ENCODE measurements at places on chromosomes 4 and X.

- no peak for DNase-seq
These were observed 2159.4 kb upstream of the AGA start for GRCh38 chr4:179601671-179602070.

- no peak for DNase-seq
These were observed 57.6 kb downstream of the N4BP2 start for GRCh38 chr4:40114206-40114605.

DNA sequence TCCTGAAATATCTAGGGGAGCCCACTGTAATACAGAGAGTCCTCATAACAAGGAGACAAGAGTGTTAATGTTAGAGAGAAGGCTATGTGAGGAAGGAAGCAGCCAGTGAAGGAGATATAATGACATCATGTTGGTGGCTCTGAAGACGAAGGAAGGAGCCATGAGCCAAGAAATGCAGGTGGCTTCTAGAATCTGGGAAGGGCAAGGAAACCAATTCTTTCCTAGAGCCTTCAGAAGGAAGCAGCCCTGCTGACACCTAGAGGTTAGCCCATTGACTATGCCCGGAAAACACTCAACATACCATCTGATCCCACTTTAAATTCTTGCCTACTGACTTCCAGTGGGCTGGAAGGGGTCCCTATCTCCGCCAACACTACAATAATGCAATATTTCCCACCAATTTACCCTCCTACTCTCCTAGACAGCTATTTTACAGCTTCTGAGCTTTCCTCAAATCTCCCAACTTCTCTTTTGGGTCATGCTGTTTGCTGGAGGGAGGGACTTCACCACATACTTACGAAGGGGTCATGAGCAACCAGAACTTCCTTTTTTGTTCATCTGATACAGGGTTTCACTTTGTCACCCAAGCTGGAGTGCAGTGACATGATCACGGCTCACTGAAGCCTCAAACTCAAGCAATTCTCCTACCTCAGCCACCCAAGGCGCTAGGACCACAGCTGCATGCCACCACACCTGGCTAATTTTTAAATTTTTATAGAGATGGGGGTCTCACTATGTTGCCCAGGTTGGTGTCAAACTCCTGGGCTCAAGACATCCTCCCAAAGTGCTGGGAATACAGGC, 25.2 kb upstream of the G3BP2 start:
- DNase-seq = no peak

GRCh38 chr4:79476196-79476595, 68.2 kb upstream of the GK2 start:
- DNase-seq = no peak

GRCh38 chr4:79298027-79298426, 27.8 kb downstream of the NAA11 start:
- no peak for DNase-seq

- no peak for DNase-seq
These were observed 105.6 kb upstream of the PGRMC2 start for GRCh38 chr4:128393101-128393704.

GRCh38 chr4:177596035-177596434, 153.8 kb upstream of the AGA start:
- DNase-seq = no peak

- no peak for DNase-seq
These were observed 452.0 kb downstream of the SPRY1 start for GRCh38 chr4:123848606-123849005.

Data from sciatic nerve (tissue), 2 donors.